Inflammatory macrophage treated with lipopolysaccharide for 1 hour (primary cell): ENCODE measurements at places on chromosomes 13 and 19.

DNA sequence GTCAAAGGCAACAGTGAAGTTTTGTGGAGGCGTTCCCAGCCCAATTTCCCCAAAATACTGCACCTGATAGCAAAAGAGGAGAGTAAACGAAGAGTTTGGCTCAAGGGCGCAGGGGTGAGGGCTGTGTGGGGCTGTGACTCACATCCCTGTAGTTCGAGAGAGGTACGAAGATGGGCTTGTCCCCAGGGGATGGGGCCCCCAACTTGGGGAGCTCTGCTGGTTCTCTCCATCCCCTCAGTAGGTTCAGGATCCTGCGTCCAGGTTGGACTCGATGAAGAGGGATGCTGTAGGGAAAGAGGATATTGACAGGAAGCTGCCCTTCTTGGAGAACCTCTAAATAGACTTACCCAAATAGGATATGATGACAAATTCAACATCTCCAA is 3.4 kb downstream of the NAPSA start:
- no peak for DNase-seq

DNA sequence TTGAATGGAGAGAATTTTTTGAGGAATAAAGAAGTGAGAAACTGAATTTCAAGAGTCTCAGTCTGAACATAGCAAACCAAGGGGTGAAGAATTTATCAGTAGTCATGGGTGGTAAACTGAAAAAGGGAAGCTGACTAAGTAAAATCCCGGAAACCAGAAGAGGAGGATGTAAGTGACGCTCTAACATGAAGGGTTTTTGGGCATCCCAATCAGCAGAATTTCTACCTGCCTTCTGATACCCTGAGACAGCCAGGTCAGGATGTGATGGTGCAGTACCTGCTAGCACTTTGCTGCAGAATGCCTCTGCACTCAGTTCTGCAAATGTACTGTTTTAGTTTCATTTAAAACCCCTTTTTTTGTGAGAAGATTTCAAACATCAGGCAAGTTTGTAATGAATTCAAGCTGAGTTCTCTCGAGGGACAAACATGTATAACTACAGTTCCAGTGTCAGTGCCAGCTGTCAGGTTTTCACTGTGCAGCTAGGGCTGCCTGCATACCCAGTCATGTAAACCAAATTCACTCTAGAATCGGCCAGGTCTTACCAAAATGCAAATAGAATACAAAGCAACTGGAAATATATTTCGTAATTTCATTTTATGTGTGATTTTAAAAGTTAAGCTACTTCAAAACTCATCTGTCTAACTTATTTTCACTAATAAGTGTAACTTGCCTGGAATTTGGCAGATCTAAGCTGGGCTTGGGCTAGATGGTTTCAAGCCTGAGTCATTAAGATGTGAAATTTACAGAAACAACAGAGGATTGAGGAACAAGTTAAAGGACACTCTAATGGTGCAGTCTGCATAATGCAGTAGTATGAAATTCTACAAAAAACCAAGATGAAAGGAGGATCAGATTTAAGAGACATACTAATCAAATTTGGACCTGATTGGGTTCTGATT is 13.8 kb downstream of the METTL21C start:
- DNase-seq = peak; percentile 42

GRCh38 chr13:34914416-34914815 is 27.7 kb upstream of the NBEA start:
- no peak for DNase-seq

- peak; percentile 89 for DNase-seq
These were observed 12.4 kb downstream of the SNRNP70 start for GRCh38 chr19:49097453-49098288.

GRCh38 chr13:42653679-42654078 is 79.7 kb downstream of the TNFSF11 start:
- DNase-seq = no peak

DNA sequence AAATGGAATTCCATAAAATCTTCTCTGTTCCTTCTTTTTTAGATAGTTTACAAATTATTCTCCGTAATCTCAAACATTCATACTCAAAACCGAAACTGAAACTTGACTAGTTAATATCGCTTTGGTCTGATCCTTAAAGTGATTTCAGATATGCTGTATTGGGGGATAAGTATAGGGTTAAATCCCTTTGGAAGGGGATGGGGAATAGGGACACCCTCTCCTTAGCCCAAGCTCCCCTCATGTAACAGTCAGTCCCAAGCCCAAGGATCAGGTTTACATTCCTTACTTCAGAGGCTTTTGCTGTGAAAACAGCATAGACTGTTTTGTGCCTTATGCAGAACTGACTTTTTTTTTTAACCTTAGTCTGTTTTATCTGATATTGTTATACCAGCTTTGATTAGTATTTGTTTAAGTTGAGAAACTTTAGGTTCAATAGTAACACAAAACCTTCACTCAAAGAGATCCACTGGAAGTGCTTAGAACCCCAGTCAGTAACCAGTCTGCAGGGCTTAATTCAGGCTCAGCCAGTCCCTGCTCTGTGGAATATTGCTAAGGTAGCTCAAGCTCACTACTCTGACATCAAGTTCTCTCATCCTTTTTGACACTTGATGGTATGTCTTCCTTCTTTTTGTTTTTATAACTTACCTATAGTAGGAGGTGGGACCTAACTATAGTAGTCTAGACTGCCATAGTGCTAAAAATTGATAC is 10.5 kb downstream of the CDADC1 start:
- peak; percentile 37 for DNase-seq

GRCh38 chr19:52673014-52673413 is 34.9 kb upstream of the ZNF83 start:
- DNase-seq = no peak

DNA sequence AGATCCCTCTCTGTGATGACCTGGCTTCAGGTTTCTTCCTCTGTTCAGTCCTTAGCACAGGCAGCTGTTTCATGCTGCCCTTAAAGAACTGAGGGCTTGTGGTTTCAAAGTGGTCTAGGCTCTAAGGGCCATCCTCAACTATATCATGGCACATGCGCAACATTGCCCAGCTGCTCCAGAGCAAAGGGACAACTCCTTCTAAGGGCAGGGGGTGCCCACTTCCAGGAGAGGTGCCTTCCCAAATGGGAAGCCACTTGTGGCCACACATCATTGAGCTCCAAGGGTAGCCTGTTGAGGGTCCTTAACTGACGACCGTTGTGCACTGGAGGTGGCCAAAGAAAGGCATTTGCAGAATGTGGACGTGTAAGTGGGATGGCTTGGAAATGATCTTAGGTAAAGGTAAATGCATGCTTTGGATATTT is 7.3 kb downstream of the GPR183 start:
- no peak for DNase-seq

GRCh38 chr19:4295972-4296771 is 6.0 kb downstream of the TMIGD2 start:
- DNase-seq = no peak
